Tibial artery (tissue), 4 donors: ENCODE measurements at places on chromosomes 5 and 9.

DNA sequence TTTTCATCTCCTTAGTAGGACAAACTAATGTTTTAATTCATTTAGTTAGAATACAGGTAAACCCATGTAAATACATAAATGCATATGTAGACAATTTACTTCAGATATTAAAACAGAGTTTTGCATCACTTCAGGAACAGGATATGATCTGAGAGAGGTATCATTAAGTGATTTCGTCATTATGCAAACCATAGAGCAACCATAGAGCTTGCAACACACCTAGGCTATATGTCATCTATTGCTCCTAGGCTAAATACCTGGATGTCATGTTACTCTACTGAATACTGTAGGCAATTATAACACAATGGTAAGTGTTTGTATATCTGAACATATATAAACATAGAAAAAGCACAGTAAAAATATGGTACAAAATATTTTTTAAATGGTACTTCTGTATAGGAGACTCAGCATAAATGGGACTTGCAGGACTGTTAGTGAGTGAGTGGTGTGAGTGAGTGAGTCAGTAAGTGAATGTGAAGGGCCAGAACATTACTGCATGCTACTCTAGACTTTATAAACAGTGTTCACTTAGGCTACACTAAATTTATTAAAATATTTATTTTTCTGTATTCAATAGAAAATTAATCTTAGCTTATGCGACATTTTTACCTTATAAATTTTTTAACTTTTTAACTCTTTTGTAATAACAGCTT, 1377.5 kb upstream of the CDH9 start:
- no peak for DNase-seq

GRCh38 chr5:138148811-138149210, 9.6 kb upstream of the NME5 start:
- no peak for DNase-seq

DNA sequence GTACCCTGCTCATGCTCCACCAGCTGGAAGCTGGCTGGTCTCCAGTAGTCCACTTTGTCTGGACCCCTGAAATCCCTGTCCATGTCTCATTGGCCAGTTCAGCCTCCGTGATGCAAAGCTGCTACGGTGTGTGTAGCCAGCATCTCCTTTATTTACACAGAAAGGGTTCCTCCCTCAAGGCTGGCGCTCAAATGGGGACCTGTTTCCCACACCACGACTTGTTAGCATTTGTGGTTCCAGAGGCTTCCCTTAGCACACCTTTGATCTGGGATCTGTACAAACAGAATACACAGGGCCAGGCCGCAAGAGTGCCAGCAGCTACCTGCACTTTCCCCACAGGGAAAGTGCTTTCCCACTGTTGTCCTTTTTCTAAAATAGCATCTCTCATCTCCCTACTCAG, 5.7 kb upstream of the SMU1 start:
- no peak for DNase-seq

DNA sequence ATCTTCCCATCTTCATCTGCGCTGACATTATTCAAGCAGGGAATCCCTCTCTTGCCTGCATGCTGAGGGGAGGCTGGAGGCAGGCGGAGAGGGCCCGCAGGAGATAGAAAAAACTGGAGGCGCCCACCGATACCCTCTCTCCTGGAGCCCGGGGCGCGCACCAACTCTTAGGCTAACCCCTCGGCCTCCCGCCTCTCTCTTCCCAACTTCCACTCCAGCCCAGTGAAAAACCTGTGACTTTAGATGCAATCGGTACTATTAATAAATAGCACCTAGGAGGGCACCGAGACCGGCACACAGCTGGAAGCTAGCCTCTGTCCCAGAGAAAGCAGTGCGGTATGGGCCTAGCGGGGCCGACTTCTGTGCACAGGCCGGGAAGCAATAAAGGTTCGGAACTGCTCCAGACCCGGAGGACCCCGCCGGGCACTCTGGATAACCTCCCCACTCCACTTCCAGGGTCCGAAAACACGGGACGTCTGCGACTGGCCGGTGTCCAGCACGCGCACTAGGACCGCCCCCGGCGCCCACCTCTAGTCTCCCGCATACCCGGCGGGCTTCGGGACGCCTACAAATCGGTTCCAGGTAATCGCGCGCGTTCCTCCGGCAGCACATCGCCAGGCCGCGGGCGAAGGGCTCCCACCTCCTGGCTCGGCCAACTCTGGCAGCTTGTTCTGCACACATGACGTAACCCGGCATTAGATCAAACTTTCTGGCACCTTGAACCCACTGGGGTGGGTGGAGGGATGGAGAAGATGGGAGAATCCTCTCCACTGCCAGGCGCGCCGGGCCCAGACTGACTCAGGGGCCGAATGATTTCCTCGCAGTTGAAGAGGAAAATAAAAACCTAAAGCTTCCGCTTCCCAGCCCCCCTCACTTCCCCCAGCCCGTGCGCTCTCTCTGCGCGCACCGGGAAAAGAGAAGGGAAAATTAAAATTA, 1.4 kb downstream of the EFNA5 start:
- peak; percentile 25 for DNase-seq

DNA sequence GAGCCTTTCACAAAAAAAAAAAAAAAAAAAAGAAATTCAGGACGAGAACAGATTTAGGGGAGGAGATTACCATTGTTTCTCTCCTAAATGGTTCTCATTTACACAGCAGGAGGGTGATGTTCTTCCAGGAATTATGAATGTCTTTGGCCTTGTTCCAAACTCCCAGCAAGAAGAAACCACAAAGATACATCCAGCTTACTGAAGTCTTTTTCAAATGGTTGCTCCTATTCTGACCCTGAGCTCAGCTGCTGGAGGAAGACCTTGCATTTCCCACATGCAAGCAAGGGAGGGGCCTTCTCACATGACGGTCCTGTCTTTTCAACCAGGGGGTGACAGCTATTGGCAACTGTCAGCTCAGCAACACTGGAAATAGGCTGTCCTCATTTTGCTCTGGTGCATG, 203.0 kb upstream of the VLDLR start:
- DNase-seq: no peak

GRCh38 chr5:15064396-15064795, 192.8 kb upstream of the ANKH start:
- DNase-seq: no peak
